ENCODE measurements at places on chromosomes 7 and 10.

- DNase-seq, result no peak
Observed at GRCh38 chr10:85811405-85811804, 555.2 kb downstream of the GRID1 start.

DNA sequence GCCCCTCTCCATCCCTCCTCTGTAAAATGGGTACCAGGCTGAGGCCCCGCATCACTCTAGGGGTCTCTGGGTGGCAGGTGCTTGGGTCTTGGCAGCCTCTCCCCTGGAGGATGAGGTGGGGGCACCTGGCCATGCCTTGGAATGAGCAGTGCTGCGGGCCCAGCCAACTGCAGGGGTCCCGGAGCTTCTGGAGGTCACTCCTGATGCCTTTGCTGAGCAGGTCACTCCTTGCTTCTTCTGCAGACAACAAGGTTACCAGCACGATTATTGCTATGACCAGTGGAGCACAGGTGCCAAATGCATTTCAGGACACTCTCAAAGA is 22.4 kb upstream of the ZNF488 start:
- DNase-seq, result no peak

DNA sequence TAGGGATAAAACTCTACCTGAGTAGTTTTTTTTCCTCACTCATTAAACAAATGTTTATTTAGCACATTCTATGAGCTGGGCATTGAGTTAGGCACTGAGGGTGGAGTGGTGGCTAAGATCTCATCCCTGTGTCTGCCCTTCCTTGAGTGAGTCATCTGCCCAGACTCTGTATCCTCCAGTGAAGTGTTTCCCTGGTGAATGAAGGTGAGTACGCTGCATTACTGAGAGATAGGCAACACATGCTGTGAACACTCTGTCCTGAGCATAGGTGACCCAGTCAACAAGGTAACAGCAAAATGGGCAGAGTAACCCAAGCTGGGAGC is 5.8 kb downstream of the PITX3 start:
- no peak for DNase-seq

- peak; percentile 52 for DNase-seq
Observed at GRCh38 chr10:24722676-24723385, 856 bp downstream of the ARHGAP21 start.

DNA sequence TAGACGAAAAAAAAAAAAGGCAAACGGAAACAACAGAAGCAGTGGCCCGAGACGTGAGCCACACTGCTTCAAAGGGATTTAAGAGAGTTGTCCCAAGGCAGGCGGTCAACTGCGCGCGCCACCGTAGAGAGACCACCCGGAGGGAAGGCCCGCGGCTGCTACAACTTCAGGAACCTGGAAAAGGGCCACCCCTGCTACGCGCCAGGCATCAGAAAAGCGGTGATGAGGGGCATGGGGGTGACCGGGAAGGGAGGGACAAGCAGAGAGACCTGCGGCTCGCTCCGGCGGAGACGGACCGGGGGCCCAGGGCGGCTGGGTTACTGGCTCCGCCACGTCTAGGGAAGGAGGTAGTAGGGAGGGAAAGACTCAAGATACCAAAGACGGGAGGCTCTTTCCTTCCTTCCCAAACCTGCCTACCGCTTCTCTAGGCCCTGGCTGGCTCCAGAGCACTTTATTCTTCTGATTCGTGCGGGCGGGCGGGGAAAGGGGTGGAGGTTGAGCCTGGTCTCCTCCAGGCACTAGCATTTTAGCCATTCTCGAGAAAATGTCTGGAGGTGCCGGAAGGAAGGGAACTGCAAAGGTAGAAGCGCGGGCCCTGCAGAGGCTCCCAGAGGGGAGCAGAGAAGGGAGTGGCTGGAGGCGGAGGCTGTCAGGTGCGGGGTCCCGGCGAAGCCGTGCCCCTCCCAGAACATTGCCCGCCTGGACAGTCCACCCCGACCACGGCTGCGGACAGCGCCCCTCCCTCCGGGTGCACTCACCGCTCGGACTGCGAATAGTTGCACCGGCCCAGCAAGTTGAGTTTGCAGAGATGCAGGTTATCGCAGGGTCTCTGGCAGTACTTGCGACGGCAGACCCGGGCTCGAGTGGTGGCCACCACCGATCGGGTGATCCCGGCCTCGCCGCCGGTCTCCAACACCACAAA is 993 bp downstream of the ZC3HAV1 start:
- DNase-seq, result no peak

- DNase-seq, result no peak
Observed at GRCh38 chr10:43939389-43939938, 290.8 kb upstream of the ZNF32 start.

DNA sequence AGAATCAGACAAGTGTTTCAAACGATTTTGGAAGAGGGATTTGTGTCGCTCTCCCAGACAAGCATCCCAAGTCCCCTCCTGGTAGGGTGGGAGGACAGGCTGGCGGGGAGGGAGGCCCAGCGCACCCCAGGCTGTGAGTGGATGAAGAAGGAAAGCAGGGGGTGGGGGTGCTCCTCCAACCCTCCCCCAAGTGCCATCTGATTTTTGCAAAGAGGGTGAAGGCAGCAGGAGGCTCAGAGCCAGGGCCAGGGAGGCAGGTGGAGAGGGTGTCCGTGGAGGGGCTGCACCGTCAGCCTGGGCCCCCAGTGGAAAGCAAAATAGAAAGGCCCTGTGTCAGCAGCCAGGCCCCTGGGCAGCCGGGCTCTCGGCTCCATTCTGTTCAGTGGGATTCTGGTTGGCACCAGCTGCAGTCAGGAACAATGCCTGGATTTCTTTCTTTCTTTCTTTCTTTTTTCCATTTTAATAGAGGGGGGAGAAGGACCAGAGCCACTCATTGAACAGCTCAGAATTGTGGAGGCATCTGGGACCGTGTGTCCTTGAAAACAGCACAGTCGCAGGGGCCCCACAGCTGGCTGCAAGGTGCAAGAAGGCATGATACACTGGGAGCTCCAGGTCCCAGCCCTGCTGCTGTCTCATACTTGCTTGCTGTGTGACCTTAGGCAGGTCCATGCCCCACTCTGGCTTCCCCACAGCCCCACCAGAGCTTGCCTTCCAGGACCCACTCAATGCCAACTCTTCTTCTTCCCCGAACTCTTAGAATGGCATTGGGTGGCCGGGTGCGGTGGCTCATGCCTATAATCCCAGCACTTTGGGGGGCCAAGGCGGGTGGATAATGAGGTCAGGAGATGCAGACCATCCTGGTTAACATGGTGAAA is 7.1 kb upstream of the ZMIZ1 start:
- DNase-seq, result peak; percentile 13

GRCh38 chr10:26573674-26574073 is 123.8 kb upstream of the PDSS1 start:
- no peak for DNase-seq

- no peak for DNase-seq
Observed at GRCh38 chr10:128859738-128860386, 607.2 kb upstream of the MGMT start.

- DNase-seq, result no peak
Observed at GRCh38 chr7:117489911-117490310, 10.1 kb downstream of the CFTR start.

- no peak for DNase-seq
Observed at GRCh38 chr10:124251317-124252065, 158.1 kb upstream of the CHST15 start.

- no peak for DNase-seq
Observed at GRCh38 chr7:17940951-17941431, 697 bp upstream of the SNX13 start.

DNA sequence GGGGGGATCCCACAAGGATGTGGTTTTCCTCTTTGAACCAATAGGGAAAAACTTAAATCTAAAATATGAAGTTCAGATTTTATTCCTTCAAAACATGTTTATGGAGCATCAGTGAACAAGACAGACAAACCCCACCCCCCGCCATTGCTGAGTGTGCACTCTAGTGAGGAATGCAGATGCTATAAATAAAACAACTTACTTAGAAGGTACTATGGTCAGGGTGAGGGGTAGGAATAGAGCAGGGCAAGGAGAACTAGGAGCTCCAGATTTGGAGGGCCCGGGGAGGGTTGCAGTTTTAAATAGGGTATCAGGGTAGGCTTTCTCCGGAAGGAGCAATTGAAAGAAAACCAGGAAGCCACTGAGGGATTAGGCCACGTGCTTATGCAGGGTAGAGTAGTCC is 47.9 kb downstream of the CELF2 start:
- no peak for DNase-seq

GRCh38 chr7:499853-500485 is 19.7 kb downstream of the PDGFA start:
- no peak for DNase-seq

- no peak for DNase-seq
Observed at GRCh38 chr7:140876519-140877248, 48.0 kb downstream of the BRAF start.

GRCh38 chr10:107498983-107499382 is 334.5 kb upstream of the SORCS1 start:
- DNase-seq, result no peak

DNA sequence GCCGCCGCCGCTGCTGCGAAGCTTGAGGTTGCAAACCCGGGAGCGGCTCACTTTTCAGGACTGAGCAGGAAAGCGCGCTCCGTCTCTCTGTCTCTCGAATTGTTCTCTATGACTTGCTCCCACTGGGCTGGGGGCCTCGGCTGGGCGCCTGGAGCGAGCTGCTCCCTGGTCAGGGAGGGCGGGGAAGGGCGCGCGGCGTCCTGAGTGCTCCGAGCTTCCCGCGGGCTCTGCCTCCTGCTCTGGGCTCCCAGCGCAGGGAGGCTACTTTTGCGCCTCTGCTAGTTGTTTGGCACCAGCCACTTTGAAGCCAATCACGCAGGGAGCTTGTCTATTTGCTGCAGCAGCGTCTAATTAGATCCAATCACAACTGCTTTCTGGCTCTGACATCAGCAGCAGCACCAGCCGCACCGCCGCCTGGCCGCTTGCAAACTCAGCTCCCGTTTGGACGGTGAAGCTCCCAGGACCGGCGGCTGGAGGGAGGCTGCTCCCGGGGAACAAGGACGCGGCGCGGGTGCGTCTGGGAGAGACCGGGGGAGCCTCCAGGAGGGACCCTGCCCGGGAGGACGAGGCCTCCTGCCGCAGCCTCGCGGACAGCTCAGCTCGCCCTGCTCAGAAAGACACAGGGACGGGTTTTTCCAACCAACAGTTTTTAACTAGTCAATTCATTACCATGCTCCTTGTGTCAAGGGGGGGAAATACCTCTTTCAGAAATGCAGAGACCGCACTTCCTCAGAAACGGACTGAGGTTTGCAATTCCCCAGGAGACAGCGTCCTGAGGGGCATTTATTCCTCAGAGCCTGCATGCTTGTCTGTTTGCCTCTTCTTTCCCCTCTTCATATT is at the start of gene ADARB2:
TSS of gene ADARB2 (minus strand) at position 304 of the 840 bp plus-strand sequence.
- DNase-seq, result no peak

DNA sequence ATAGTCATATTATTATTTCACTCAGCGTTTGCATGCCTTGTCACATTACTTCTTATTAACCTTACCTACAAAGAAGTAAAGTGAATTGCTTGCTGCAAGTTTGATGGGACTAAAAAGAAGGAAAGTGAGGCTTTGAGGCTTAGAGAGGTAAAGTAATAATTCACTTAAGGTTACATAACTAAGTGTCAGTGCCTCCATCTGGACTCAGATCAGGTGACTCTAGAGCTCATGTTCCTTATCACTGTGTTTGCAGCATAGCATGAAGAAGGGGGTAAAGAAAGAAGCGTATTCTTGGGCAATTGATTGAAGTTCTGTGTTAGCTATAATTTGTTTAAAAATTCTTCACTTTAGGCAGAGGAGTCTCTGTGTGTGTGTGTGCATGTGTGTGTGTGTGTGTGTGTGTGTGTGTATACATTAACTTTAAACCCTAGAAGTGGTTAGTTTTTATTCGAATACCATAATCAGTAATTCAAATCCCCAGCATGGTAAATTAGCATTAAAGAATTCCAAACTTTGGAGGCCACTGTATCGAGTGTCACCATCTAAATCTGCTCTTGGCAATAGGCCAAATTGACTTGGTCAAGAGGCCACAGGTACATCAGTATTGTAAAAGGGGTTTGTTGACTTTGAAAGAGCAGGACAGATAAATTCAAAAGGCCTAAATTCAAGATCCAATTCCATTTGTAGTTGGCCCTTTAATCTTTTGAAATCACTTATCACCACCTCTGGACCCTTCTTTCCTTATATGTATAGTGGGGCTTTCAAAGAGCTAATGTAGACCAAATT is 2.2 kb upstream of the PON3 start:
- no peak for DNase-seq

GRCh38 chr10:61905837-61906561 is 4.5 kb downstream of the ARID5B start:
- DNase-seq, result no peak

- DNase-seq, result no peak
Observed at GRCh38 chr10:91422915-91423314, 12.8 kb downstream of the HECTD2 start.

GRCh38 chr10:113021268-113022040 is 71.4 kb downstream of the TCF7L2 start:
- no peak for DNase-seq

DNA sequence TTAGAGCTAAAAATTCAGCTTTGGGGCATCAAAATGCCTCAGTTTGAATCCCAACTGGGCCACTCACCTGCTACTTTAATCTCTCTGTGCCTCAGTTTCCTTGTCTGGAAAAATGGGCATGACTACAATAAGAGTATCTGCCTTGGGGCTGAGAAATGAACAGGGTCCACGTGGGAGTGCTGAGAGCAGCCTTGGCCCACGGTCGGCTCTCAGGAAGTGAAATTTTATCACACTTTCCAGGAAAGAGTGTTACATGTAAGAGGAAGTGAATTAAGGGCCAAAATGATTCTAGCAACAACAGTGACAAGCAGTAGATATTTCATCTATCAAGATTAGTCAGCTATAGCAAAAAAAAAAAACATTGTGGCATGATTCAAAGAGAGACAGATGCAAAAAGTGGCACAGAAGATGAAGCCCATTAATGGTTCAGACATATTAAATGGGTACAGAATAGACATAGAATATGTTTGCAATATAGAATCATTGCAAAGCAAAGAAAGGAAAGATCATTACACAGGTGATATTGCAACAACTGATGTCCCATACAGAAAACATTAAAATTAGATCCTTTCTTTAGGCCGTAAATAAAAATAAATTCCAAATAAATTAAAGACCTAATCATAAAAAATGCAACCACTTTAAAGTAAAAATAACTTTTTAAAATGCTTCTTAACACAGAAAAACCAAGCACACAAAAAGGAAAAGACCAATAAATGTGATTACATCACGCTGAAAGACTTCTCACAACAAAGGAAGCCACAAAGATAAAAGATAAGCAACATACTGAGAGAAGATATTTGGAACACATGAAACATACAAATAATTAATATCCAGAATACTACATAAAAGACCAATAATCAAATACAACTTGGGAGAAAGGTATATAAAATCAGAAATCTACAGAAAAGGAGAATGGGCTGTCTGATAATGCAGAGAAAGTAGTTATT is 4.3 kb downstream of the TMEM273 start:
- no peak for DNase-seq

- DNase-seq, result no peak
Observed at GRCh38 chr7:112224186-112224585, 17.7 kb downstream of the ZNF277 start.

DNA sequence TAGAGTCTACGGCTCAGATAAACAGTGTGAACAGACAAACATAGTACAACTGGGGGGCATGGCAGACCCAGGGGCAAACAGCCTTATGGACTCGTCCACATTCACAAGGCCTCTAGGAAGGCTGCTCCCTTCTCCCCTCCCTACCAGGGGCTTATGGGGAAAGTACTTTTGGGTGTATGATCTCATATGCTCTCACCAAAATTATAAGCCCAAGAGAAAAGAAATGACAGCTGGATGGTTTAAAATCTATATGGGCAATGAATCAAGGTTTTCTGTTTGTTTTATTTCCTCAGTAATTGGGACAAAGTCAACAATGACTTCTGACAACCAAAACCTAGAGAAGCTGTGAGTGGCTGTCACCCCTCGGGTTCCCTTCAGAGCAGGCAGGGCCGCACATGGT is 144.4 kb downstream of the PKD1L1 start:
- no peak for DNase-seq

- DNase-seq, result no peak
Observed at GRCh38 chr7:157446322-157446721, 109.5 kb downstream of the DNAJB6 start.

All from uterus (tissue), 4 donors.